RPMI7951 (cell line): ENCODE measurements at places on chromosomes 2 and 18. TPM values are rescaled to one million over a fixed set of nuclear protein-coding genes. Genes with fewer than 3 reads are reported as not detected.

DNA sequence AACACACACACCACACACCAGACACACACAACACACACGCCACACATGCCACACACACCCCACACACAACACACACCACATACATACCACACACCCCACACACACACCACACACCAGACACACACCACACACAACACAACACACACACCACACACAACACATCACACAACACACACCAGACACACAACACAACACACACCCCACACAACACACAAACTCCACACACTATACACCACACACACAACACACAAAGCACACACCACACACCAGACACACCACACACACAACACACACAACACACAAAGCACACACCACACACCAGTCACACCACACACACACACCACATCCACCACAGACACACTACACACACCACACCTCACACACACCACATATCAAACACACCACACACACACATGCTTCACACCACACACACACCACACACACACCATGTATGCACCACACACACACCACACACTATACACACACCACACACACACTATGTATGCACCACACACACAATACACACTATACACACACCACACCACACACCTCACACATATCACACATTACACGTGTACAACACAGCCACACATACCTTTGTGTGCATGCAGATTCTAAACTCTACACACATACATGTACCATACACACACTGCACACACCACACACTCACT, 72.2 kb downstream of the TMEM18 start:
- DNase-seq: no peak

DNA sequence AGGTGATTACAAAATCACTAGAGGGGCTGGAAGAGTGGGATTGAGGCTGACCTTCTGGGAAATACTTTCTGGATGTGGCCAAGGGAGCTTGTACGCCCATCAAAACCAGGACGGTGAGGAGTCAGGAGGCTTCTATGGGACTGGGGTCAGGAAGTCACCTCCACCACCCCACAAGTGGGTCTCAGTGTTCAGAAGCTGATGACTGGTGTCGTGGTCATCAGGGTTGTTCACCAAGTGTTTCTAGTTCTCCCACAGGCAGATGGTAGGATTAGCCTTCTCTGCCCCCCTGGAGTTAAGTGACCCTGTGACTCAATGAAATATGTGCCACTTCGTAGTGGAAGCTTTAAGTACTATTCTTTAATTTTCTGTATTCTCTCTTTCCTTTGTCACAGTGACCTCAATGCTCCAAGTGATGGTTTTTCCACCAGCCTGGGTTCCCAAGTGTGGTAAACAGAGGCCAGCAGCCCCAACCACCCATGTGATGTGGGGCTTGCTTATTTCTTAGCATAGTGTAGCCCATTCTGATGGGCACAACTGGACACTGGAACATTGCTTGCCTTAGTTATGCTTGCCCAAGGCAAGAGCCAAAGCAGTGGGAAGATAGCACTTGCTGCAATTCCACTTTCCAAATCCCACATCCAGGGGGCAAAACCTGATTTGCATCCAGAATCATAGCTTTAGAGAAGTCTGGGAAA, 258.8 kb downstream of the CYP26B1 start:
- DNase-seq: peak; percentile 87

DNA sequence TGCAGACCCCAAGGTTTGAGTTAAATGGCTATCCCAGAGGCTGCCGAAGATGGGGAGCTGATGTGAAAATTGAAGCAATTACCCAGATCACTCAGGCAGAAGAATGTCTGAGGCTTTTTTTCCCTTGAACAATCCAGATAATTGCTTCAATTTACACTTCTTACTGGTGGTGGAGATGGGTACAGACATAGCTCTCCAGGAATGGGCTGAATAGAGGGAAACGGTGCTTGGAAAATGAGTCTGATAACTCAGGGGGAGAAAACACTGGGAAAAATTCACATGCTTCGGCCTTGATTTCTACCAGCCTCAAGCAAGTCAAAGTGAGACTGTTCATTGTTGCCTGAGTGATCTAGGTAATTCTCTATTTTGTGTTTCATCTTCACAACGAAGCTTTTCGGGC, 9.5 kb upstream of the KIF5C start:
- no peak for DNase-seq

GRCh38 chr18:28801876-28802275, 624.9 kb upstream of the CDH2 start:
- peak; percentile 47 for DNase-seq

DNA sequence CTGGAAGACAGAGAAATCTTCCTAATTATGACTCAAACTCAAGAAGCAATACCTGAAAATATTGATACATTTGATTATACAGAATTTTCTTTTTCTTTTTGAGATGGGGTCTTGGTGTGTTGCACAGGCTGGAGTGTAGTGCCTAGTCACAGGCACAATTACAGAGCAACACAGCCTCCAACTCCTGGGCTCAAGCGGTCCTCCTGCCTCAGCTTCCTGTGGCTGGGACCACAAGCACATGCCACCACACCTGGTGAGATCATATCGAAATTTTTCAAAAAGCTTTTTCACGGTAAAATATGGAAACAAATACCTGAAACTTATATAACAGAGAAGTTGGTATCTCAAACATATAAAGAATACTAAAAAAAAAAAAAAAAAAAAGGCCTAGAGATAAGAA, 27.9 kb downstream of the TGFBRAP1 start:
- no peak for DNase-seq

GRCh38 chr2:224584111-224584784, 915 bp downstream of the CUL3 start:
- DNase-seq: peak; percentile 36

DNA sequence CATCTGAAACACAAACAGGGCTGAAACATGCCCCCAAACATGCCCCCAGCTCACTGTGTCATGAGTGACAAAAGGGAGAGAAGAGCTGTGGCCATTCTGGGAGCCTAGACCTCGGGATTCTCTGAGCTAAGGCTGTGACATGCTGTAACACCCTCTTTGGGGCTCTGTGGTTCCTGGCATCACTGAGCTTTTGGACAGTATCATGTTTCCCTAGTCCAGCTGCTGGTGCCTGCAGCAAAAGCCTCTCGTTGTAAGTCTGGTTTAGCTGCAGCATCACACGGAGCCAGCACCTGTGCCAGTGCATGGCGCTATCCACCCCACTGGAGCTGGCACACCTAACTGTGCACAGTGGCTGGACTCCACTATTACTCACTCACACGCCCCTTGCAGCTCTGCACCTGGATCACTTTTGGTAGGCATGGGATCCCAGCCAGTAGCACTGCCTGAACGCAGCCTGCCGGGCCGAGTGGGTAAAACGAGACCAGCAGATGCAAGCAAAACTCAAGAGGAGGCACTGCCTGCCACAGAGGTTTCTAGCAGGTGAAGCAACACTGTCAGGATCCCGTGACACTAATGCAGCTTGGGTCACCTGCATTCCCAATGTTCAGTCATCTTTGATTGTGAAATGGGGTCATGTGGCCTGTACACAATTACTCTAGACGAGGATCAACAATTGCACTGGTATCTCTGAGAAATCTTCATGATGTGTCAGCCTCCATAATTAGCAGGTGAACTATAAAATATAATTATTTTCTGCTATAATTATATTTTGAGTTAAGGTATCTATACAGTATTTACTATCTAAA, 547.2 kb downstream of the ZNF804A start:
- DNase-seq: no peak

GRCh38 chr2:78351208-78351607, 674.3 kb upstream of the REG3G start:
- DNase-seq: no peak

- DNase-seq: no peak
Measured at GRCh38 chr18:51721996-51722395, 524.5 kb upstream of the MEX3C start.

DNA sequence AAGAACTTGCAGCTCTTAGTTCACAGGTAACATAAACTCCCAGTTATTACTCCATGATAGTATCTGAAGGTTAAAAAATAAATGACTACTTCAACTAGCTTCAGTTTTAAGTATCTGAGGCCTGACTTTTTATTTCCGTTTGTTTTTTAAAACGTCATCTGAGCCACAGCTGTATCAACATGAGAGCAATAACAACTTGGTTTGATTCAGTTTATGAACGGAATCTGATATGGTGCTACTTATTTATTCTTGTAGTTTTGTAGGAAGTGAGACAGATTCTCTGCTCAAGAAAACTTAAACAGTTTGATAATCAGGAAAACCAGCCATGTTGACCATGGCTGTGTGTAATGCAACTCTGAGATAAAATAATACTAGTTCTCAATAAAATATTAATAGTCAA, 34.9 kb downstream of the NAB1 start:
- no peak for DNase-seq

- no peak for DNase-seq
Measured at GRCh38 chr2:191315365-191315752, 70.2 kb downstream of the MYO1B start.

DNA sequence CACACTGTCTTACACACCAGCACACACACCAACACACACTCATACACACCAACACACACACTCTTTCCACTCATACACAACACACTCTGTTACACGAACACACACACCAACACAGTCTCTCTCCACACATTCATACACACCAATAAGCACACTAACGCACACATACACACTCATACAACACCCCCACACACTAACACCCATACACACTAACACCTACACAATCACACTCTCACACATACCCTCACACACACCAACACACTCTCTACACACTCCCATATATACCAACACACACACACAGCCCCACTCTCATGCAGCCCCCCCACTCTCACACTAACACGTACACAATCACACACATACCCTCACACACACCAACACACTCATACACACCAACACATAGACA, 123.8 kb downstream of the DYSF start:
- no peak for DNase-seq

GRCh38 chr18:7273301-7273921, 42.5 kb downstream of the LRRC30 start:
- peak; percentile 88 for DNase-seq

GRCh38 chr18:8660316-8660715, 45.0 kb upstream of the MTCL1 start:
- no peak for DNase-seq

GRCh38 chr2:239179851-239180371, 220.9 kb downstream of the HDAC4 start:
- DNase-seq: no peak

DNA sequence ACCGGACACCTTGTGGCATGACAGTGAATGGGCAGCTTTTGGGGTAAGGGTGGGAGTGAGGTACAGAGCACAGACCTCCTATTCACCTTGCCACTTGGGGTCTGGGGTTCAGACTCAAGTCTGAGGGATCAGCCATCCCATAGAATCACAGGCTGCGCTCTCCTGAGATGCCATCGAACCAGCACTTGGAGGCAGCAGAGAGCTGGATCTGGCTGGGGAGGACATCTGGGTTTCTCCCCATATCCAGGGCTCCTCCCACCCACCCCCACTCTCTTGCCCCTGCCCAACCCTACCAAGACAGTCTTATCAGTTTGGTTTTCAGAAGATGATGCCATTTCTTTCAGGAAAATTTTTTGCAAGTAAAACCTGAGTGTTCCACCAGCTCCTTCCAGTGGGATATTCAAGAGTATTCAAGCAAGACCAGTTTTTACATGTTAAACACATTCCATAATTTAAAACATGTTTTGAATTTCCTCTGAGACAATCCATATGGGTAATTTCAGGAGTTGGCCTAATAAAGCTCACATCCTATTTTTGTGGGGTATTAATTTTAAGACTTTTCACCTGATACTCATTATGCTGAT, 29.2 kb upstream of the TEX44 start:
- DNase-seq: peak; percentile 73

GRCh38 chr2:38875227-38875575, 533 bp downstream of the DHX57 start:
- DNase-seq: peak; percentile 8

CPLX4 gene
- not detected in 2 replicates for total RNA-seq

PPP1R1C gene
- total RNA-seq: 3.1 and 4.2 TPM in 2 replicates

SNRNP27 gene
- 89.3 and 94.1 TPM in 2 replicates for total RNA-seq

C2orf80 gene
- not detected in 2 replicates for total RNA-seq

UGT1A3 gene
- total RNA-seq: not detected in 2 replicates

COL3A1 gene
- total RNA-seq: 33.6 and 39.9 TPM in 2 replicates

UGT1A8 gene
- total RNA-seq: not detected in 2 replicates

MAP4K3 gene
- total RNA-seq: 35.1 and 35.6 TPM in 2 replicates

ASXL3 gene
- total RNA-seq: not detected in 2 replicates

MARCHF4 gene
- total RNA-seq: 0.29 and 0.48 TPM in 2 replicates
